Activated CD4-positive, alpha-beta T cell treated with anti-CD3 and anti-CD28 coated beads for 4 hours (primary cell): ENCODE measurements at places on chromosomes 3 and 15.

GRCh38 chr15:89898614-89899294, 5.0 kb upstream of the AP3S2 start:
- DNase-seq: peak; percentile 22

DNA sequence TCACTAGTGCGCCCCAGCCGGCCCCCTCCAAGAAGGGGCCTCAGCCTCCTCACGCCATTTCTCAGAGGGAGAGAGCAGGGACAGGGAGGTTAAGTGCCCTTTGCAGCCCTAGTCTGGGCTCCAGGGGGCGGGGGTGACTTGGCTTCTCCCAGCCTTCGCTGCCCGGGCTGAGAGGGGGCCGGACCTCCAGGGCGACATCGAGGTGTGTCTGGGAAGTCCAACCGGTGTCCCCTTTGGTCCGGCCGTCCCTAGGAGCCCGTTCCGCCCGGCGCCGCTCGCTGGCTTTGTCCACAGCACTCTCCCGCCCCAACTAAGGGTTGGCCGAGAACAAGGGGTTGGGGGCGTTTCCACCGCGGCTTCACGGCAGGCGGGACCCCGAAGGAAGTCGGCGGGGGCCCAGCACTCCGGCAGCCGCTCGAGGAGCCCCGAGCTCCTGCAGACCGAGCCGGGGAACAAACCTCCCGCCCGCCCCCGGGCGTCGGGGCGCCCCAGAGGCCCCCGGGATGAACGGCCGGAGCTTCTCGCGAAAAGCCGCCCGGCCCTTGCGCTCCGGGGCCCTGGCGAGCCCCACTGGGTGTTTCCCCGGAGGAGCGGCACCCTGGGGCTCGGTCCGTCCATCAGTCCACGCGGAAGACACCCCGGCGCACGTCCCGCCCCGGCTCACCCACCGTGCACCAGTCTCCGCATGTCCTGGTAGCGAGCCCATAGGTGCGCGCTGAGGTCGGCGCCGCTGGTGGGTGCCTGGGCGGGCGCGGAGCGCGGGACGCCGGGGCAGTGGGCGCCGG, 627 bp downstream of the NT5DC2 start:
- no peak for DNase-seq

DNA sequence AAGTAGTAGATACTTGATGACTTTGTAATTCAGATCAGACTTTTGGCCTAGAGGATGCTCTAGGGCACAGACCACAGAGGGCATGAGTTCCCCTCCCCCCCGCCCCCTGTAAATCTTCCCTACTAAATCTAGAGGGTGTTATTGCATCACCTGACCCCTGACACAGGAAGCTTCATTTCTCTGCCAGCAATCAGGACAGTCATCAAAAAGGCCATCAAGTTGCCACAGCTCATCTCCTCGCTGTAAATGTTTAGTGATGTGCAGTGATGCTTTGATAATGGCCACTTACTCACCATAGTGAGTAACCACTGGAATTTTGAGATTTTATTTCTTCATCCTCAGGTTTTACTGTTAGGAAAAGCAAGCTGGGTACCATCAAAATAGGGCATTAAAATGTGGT, 289.2 kb upstream of the CHRM5 start:
- DNase-seq: no peak

DNA sequence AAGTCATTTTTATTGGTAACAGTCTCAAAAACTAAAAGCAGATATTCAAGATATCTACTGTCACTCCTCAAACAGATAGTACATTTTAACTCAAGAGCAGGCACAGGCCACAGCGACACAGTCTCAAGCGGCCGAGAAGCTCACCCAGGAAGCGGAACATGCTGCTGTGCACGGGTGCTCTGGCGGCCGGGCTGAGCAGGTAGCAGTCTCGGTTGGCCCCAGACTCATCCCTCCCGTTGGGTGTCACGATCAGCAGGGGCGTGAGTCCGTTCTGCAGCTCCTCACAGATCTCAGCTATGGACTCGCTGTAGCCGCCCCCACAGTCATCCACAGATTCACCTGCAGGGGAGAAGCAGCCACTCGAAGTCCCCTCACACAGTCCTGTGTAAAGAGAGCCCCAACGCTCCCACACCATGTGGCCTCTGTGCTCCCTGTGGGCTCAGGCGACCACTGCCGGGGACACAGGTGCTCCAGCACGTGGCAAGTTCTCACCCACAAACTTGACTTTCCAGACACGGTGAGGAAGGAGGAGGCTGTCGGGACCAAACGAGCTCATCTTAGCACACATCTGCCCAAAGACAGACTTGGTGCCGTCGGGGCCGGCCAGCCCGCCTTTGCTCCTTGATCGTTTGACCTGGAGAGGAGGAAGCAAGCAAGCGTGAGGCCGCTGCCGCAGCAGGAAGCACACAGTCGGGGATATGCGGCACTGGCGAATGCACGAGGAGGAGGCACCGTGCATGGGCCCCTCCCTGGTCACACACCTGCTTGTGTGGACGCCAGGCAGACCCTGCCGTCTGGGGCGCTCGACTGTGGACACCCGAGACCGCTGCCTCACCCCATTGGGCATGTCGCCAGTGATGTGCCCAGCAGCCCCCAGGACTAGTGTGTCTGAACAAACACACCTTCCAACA, 17.7 kb upstream of the OCA2 start:
- no peak for DNase-seq

- DNase-seq: no peak
These were observed 26.5 kb downstream of the WNT7A start for GRCh38 chr3:13853256-13853977.

DNA sequence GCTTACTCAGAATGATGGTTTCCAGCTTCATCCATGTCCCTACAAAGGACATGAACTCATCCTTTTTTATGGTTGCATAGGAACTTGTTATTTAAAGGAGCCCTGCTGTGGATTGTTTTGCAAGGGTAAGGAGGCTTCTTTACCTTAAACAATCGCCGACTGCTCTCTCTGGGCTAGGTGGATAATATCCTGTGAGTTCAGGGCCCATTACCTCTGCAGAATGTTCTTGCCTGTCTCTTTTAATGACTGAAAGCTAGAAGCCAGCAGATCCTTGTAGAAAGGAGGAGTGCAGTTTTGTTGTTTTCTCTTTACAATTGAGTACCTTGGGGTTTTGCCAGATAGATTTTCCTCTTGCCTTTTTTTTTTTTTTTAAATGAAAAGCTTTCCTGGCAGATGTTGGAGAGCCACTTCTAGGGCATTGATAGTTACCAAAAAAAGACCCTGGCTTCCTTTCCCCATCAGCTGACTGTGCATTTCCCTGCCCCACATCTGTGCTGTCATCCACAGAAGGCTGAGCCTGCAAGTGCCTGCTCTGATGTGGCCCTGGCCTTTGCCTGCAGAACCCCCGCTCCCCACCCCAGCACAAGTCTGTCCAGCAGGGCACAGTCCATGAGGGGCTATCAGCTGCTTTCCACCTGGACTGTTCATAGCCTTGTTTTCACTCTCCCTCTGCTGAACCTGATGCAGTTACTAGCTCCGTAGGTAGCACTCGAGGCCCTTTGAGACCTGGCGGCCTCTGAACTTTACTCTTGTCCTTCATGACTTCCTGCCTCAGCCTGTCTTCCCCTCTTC, 113.1 kb downstream of the CHCHD6 start:
- no peak for DNase-seq

GRCh38 chr3:156344215-156344614, 210.7 kb downstream of the SSR3 start:
- DNase-seq: no peak

DNA sequence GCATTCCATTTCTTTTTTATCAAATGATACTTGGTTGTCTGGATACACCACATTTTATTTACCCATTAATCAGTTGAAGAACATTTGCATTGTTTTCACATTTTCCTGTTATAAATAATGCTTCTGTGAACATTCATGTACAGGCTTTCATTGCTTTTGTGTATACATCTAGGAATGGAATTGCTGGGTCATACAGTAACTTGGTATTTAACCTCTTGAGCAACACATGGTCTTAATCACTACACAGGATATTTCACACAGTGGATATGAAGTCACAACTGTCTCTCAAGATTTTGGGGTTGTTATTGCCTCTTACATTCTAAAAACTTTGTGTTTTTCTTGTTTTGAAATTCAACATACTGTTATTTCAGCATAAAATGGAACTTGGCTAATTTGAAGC, 48.2 kb downstream of the C3orf85 start:
- DNase-seq: no peak

- no peak for DNase-seq
These were observed 38.9 kb downstream of the TICRR start for GRCh38 chr15:89614164-89614563.

- no peak for DNase-seq
These were observed 5.6 kb downstream of the SIAH2 start for GRCh38 chr3:150757364-150757763.

DNA sequence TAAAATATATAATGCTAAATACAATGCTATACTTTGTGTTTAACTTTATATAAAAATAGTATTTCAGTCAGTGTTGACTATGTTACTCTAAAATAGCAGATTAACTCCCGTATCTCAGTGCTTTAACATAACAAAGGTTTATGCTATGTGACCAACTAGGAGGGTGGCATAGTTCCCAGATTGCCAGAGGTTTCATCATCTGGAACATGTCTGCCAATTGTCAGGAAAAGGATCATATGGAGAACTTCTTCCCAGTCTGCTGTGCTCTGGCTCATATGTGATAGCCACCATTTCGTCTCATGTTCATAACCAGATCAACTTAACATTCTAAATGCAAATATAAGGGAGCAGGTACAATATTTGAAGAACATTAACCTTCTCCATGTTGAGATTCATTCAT, 720.2 kb downstream of the MCTP2 start:
- DNase-seq: no peak

DNA sequence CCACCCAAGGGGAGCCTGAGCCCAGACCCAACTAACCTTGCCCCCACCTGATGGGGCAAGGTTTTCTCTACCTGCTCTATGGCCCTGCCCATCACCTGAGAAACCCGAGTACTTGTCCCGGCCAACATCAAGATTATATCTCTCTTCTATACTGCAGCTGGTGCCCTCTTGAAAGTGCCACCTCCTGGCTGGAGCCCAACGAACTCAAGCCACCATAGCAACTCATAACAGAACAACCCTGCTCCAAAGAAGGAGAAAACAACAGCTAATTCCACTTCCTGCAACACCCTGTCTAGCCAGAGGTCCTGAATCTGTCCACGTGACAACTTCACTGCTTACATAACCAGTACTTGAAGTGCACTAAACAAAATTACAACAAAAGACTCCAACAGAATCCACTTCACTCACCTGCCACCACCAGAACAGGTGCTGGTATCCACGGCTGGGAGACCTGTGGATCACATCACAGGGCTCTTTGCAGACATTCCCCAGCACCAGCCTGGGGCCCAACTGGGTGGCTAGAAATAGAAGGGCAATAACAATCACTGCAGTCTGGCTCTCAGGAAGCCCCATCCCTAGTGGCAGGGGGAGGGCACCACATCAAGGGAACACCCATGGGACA, 49.2 kb downstream of the PIERCE2 start:
- no peak for DNase-seq

GRCh38 chr3:62936626-62937254, 61.5 kb upstream of the CADPS start:
- no peak for DNase-seq

- DNase-seq: no peak
These were observed 93.6 kb upstream of the COL8A1 start for GRCh38 chr3:99544786-99545281.

GRCh38 chr3:149459491-149460059, 14.9 kb upstream of the TM4SF4 start:
- no peak for DNase-seq

- DNase-seq: no peak
These were observed 126.2 kb downstream of the ASB7 start for GRCh38 chr15:100728371-100729201.

DNA sequence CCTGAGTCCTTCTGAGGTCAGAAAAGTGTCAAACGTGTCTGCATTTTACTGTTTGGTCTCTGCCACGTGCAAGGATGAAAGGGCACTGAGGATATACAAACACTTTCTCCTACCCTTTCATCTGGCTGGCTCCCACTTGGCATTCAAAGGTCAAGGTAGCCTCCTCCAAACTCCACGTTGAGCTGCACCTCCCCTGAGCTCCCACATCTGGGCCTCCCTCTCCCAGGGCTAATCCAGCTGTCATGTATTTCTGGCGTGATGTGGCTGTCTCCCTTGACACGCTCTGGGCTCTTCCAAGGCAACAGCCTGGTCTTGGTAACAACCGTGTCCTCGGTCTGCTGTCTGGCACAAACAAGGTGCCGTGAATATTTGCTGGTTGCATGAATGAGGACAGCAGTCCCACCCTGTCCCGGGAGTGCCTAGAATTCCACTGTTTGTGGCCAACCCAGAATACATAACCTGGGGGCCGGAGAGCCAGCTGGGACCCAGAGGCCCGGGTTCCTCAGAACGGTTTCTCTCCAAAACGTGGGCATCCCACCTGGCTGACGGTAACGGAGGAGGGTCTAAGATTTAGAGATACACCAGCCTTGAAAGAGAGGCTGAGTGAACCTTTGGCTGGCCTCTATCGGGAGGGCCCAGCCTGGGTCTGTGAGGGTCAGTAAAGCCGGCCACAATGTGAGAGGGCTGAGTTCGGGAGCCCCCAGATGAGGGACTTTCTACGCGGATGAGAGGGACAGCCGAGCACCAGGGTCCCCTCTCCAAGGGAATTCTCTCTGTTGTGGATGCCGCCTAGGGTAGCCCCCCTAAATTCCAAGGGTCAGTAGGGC, 767 bp downstream of the GLT8D1 start:
- no peak for DNase-seq

GRCh38 chr3:15809313-15809712, 11.5 kb upstream of the ANKRD28 start:
- no peak for DNase-seq

- no peak for DNase-seq
These were observed 257.4 kb downstream of the SQOR start for GRCh38 chr15:45892182-45892581.

DNA sequence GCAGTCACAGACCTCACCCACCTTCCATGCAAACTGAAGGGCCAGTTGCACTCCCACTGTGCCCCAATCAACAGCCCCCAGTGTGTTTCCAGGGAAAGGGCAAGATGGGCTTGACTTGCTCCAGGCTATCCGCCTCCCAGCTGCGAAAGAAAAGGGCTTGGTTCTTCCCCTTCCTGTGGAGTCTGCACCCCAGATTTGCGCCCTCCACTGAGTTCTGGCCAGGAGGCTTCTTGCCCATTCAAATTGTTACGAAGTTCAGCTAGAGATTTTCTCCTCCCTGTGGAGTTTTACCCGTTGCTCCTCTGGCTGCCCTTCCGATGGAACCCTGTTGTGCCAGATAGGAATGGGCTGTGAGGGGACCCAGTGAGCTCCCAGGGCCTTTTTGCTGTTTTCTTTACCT, 1096.9 kb upstream of the ALCAM start:
- DNase-seq: no peak

GRCh38 chr3:141274411-141275031, 42.9 kb downstream of the PXYLP1 start:
- no peak for DNase-seq

- no peak for DNase-seq
These were observed 877.2 kb downstream of the CADM2 start for GRCh38 chr3:85835857-85836440.

- no peak for DNase-seq
These were observed 47.8 kb upstream of the ADGRG7 start for GRCh38 chr3:100561459-100562158.
